Activated gamma-delta T cell treated with Interleukin-2 at 50 U/mL for 16 hours (primary cell): ENCODE measurements at places on chromosomes 12 and 14.
A peak's percentile ranks its signal among the peaks of the same experiment; 100 is the strongest.

DNA sequence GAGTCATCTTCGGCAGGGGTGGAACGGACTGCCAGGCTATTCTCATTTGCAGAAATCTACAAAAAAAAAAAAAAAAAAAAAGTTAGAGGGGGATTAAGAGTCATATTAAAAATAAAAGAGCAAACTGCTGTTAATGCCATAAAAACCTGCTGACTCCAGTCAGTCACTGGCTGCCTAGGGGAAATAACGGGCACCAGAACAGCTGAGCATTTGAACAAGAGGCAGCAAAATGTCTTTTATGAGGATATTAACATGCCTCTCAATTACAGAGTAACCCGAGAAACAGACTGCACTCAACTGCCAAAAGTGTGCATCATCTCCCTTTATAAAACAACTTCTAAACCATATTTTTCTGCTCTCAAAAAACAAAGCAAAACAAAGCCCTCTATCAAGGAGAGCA, 28.7 kb upstream of the CERS5 start:
- no peak for DNase-seq

DNA sequence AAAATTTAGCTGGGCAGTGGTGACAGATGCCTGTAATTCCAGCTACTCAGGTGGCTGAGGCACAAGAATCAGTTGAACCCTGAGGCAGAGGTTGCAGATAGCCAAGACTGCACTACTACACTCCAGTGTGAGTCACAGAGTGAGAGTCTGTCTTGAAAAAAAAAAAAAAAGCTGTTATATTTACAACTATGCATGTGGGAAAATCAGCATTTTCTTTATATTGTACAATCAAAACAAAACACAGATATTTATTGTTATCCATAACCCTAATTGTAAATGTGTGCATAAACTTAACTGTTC, 12.5 kb downstream of the C1R start:
- no peak for DNase-seq

GRCh38 chr12:19771858-19772257, 332.6 kb downstream of the AEBP2 start:
- DNase-seq, result no peak

GRCh38 chr14:91249841-91250616, 5.5 kb upstream of the GPR68 start:
- peak; percentile 30 for DNase-seq

DNA sequence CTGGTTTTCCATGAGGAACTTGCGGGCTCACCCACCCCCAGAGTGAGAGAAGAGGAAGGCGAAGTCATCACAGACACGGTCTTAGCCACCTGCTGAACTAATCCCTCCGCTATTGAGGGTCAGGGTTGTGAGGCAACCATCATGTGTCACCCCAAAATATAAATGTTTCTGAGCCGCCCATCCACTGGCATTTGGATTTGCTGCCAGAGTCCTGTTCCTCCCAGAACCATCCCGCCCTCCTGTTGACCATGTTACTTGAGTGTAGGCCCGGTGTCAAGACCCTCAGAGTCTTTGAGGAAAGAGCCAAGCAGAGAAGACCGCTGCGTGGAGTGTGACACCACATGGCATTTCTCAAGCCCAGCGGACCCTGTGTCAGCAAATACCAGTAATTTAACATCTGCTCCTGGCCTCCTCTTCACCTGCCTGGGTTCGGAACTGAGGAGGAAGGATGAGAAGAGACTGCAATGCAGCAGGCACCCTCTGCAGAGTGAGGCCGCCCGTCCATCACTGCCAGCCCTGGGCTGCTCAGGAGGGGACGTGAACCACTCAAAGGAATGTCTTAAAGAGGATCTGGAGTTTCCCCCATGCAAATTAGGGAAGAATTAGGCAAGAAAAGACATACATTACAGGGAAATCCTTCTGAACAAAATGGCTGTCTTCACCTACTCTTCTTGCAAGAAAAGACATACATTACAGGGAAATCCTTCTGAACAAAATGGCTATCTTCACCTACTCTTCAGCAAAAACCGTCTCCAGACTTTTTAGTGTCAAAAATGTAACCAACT, 100.4 kb downstream of the FBXL14 start:
- DNase-seq, result no peak

- no peak for DNase-seq
Observed at GRCh38 chr12:89878950-89879349, 170.3 kb upstream of the ATP2B1 start.

DNA sequence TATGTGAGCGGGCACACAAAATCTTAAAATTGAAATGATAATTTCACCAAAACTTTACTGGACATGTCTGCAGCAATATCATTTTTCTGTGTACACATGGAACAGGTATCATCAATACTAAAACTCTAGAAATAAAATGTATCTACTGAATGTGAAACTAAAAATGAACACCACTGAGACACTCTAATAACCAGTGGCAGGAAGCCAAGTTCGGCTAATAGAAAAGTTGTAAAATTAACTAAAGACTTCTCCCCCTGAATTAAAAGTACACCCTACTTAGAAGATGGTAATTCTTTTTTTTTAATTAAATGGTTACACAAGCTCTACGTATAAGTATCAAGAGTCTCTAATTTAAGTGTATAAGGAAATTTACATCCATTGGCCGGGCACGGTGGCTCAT, 227.2 kb downstream of the MED13L start:
- DNase-seq, result no peak

- peak; percentile 12 for DNase-seq
Observed at GRCh38 chr12:51593539-51593938, 2.5 kb downstream of the SCN8A start.

- no peak for DNase-seq
Observed at GRCh38 chr14:91010153-91010533, 50.3 kb downstream of the RPS6KA5 start.

DNA sequence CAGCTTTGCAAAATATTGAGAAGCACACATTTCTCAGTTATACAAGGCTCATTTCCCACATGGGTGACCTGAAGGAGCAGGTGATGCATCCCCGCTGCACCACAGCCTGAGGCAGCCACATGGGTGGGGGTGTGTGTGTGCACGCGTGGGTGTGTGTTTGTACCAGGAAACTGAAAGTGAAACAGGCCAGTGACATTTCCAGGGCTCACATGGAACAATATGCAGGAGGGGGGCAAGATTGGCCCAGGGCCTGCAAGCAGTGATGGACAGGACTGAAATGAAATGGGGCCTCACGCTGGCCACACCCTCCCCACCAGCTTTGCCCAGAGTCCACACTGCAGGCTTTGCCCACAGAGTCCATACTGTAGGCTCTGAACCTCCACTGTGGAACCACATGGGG, 154.2 kb upstream of the PARP11 start:
- peak; percentile 45 for DNase-seq

DNA sequence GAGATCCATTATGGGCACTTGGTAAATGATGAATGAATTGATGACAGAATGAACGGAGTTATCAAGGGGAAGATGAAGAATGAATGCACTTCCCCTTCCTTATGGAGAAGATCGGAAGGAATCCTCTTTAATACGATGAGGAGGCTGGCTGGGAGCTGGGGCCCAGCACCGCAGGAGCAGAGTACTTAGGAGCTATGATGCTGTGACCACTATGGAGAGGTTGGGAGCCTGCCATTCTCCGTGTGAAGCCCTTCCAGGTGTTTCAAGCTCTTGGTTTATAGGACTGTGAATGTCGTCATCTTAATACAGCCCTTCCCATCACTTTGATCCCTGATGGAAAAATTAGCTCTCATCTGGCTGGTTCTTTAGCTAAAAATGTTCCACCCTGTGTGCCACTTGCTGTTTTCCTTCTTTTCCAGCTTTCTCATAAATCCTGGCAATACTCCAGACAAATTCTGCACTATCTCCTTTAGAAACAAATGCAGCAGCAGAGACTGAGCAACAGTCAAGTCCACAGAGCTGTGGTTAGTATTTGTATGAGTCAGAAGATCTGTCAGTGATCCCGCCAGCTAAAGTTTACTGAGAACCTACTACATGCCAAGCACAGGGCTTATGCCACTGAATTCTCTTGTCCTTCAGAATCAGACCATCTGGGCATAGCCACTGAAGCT, 263.1 kb upstream of the CRY1 start:
- no peak for DNase-seq

GRCh38 chr12:130967636-130968035, 13.9 kb downstream of the ADGRD1 start:
- no peak for DNase-seq

GRCh38 chr14:24879661-24880386, 170.1 kb downstream of the STXBP6 start:
- DNase-seq, result no peak

DNA sequence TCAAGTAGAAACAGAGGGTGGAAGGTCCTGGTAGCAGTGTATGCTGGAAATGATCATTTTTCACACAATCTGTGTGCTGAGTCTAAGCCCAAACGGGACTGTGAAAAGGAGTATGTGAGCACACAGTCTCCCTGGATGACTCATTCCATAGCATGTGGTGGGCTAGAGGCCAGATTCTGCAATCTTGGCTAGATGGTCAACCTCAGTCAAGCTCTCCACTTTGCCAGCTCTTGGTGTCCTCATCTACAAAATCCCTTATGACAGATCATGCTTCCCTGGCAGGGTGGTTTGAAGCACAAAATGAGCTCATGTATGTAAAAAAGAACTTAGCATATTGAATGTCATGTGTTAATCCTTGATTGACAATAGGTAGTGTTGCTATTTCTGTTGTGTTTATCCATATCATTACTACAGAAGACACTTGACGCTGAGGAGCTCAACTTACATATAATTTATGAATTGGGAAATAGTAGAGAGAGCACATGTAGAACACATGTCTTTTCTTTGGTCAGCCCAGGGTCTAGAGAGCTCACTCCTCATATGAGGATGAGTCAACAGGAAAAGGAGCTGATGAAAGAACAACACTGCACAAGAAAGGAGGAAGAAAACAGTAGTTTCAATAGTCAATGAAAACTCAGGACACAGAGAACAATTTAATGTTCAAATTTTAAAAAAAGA, 517.5 kb downstream of the BCL11B start:
- DNase-seq, result no peak

DNA sequence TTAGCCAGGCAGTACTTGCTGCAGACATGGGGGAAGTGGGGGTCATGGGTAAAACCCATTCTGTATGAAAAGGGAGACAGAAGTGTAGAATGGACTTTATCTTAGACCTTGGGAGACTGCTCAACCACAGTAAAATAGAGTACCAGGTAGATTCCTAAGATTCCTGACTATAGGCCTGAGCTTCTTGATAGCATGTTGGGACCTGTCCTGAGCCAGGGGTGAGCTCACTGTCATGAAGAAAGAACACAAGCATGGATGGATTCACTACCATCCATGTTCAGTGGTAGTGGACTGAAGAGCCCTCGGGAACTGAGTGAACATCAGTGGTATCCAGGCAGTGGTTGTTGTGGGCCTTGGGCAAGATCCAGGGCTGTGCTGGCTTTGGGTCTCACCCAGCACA, 1003.8 kb downstream of the TMTC2 start:
- no peak for DNase-seq

DNA sequence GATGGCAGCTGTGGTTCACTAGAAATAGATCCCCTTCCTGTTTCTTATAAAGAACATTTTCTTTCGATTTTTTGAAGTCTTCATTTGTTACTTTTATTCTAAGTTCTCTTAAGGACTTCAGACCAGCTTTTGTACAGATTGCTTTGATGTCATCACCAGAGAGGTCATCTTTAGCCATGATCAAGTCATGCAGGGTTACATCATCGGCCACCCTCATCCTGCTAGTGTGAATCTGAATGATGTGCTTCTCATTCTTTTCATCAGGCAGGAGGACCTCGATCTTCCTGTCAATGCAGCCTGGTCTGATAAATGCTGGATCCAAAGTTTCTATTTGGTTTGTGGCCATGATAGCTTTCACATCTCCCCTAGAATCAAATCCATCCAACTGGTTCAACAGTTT, 706.7 kb downstream of the RERGL start:
- no peak for DNase-seq

- DNase-seq, result no peak
Observed at GRCh38 chr12:50650285-50650684, 113.6 kb upstream of the ATF1 start.

GRCh38 chr14:65237941-65238340, 135.6 kb upstream of the MAX start:
- DNase-seq, result no peak

DNA sequence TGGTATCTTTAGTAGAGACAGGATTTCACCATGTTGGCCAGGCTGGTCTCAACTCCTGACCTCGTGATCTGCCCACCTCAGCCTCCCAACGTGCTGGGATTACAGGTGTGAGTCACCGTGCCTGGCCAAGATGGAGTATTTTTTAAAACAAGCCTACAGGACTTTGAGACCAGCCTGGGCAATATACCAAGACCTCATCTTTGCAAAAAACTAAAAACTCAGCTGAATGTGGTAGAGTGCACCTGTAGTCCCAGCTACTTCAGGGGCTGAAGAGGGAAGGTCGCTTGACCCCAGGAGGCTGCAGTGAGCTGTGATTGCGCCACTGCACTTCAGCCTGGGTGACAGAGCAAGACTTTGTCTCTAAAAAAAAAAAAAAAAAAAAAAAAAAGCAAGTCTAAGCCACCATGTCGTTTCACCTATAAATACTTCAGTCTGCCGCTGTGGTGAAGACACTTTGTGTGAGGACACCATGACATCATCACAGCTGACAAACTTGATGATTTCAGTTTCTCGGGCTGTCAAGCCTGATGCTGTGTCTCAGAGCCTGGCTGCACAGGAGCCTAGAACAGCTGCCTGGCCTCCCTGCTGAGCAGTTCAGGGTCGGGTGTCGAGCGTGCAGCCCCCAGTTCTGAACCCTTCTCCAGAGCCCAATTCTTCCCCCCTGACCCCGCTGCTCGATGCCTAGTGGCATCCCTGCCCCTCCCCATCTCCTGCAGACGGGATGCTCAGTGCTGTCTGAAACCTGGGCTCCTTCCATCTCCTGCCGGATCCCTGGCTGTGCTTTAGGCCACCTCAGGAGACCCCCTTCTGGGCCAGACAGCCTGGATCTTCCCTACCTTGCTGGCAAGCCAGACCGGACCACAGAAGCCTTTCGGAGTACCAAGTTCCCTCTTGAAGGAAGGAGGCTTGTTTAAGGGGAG, 119.2 kb upstream of the EVL start:
- DNase-seq, result no peak

- DNase-seq, result no peak
Observed at GRCh38 chr12:132710043-132710404, 618 bp upstream of the PGAM5 start.

- peak; percentile 34 for DNase-seq
Observed at GRCh38 chr12:121465921-121466793, 66.2 kb downstream of the RNF34 start.

DNA sequence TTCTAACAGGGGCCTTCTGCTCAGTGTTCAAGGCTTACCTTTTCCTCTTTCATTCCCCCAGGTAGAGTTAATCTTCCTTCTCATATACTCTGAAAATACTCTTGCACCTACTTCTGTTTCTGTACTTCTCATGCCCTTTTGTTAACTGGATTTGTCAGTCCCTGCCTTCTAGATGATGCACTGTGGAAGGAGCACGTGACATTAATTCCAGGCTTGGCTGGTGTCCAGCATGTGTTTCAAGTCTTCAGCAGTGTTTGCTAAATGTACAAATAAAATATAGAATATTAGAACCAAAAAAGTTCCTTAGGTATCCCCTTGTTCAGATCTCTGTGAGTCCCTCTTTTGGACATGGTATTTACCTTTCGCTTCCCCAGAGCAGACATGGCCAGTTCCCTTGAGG, 27.9 kb upstream of the EVL start:
- no peak for DNase-seq
